ENCODE measurements at places on chromosomes 3 and 15. TPM values are rescaled to one million over a fixed set of nuclear protein-coding genes. Genes with fewer than 3 reads are reported as not detected.
A peak's percentile ranks its signal among the peaks of the same experiment; 100 is the strongest.

- no peak overlapping the region for H3K4me3 ChIP-seq
- no peaks in the 10 kb centered on the region for H3K36me3 ChIP-seq
- H3K27ac ChIP-seq: peak overlapping the region; percentile 80
- H3K27me3 ChIP-seq: no peaks in the 10 kb centered on the region
- DNase-seq: no peak
Observed at GRCh38 chr15:78322724-78323521, 17.2 kb upstream of the CRABP1 start.

GRCh38 chr3:194971965-194972364, 286.3 kb downstream of the FAM43A start:
- no peak for DNase-seq
- no peaks in the 10 kb centered on the region for H3K36me3 ChIP-seq
- peaks cover 4% of the 10 kb centered on the region for H3K27me3 ChIP-seq
- H3K4me1 ChIP-seq: peaks cover 8% of the 10 kb centered on the region

GRCh38 chr3:115090712-115091111, 56.4 kb downstream of the ZBTB20 start:
- no peaks in the 10 kb centered on the region for H3K27me3 ChIP-seq
- no peaks in the 10 kb centered on the region for H3K4me1 ChIP-seq
- DNase-seq: no peak

- H3K36me3 ChIP-seq: no peaks in the 10 kb centered on the region
- no peaks in the 10 kb centered on the region for H3K4me1 ChIP-seq
- no peak overlapping the region for H3K4me3 ChIP-seq
- H3K27ac ChIP-seq: no peak overlapping the region
- peaks cover under 1% of the 10 kb centered on the region for H3K27me3 ChIP-seq
- no peak for DNase-seq
Observed at GRCh38 chr3:11908981-11909698, 62.5 kb upstream of the TAMM41 start.

DNA sequence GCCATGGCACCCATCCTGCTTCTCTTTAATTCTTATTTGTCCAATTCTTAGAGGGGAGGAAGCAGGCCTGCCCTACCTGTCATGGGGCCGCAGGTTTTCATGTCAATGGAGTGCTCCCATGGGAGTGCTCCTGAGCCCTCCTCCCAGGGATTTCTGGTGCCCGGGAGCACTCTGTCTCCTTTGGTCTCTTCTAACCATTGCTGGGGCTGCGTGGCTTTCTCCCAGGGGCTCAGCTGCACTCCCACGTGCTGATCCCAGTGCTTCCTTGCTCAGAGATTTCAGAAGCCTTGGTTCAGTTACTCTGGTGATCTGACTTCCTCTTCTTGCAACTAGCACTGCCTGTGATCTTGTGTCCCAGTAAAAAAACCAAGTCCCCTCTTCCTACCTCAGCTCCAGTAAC, 68.0 kb upstream of the ARL8B start:
- peaks cover 24% of the 10 kb centered on the region for H3K4me1 ChIP-seq
- H3K36me3 ChIP-seq: no peaks in the 10 kb centered on the region
- H3K27ac ChIP-seq: no peak overlapping the region
- no peak overlapping the region for H3K4me3 ChIP-seq

DNA sequence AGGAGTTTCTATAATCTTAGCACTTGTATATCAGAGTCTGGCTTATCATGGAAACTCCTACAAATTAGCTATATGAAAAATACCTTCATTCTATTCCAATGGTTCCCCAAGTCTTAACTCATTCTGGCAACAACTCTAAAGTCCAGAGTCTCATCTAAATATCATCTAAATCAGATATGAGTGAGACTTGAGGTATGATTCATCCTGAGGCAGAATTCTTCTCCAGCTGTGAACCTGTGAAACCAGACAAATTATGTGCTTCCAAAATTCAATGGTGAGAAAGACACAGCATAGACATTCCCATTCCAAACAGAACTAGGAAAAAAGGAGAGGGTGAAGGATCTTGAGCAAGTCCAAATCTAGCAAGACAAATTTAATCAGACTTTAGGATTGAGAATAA, 138.8 kb downstream of the THRB start:
- no peak overlapping the region for H3K27ac ChIP-seq
- no peaks in the 10 kb centered on the region for H3K4me1 ChIP-seq
- no peak overlapping the region for H3K4me3 ChIP-seq
- no peaks in the 10 kb centered on the region for H3K36me3 ChIP-seq
- H3K27me3 ChIP-seq: no peaks in the 10 kb centered on the region

MED12L gene
- 11.7 TPM for total RNA-seq
